SK-N-SH treated with all-trans-retinoic acid at 6 μM for 48 hours (cell line): ENCODE measurements at places on chromosomes 6 and 20.

GRCh38 chr6:74925683-74926082 lies 280.2 kb downstream of the COL12A1 start:
- ATAC-seq: no peak

DNA sequence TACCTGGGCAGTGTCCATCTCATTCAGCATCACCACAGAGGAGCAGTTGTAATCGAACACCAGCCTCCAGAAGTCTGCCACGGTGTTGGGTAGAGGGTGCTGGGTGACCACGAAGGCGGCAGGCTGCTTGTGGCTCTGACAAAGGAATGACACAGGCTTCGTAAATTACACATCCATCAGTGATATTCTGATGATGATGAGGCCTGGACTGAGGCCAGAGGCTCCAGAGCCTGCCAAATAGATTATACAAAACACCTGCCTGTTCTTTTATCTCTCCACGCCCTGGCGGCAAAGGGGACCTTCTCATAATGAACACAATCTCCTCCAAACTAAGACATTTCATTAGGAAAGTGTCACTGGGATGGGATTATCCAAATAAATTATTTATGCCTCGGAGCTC lies 480.2 kb upstream of the CHD6 start:
- no peak for ATAC-seq

GRCh38 chr6:63635215-63635587 lies 401 bp upstream of the PHF3 start:
- ATAC-seq: peak; percentile 23

GRCh38 chr6:32393665-32394420 lies 13.1 kb downstream of the BTNL2 start:
- no peak for ATAC-seq

- peak; percentile 21 for ATAC-seq
These were observed 897 bp downstream of the RANBP9 start for GRCh38 chr6:13710552-13711323.

- no peak for ATAC-seq
These were observed 5.3 kb downstream of the FOXA2 start for GRCh38 chr20:22579119-22579427.

GRCh38 chr6:87945966-87946365 lies 101.7 kb upstream of the SPACA1 start:
- no peak for ATAC-seq
